ENCODE measurements at places on chromosomes 3 and 15. TPM values are rescaled to one million over a fixed set of nuclear protein-coding genes. Genes with fewer than 3 reads are reported as not detected.

GRCh38 chr15:38389924-38390542 lies 63.9 kb upstream of the FAM98B start:
- DNase-seq, result peak; percentile 47

DNA sequence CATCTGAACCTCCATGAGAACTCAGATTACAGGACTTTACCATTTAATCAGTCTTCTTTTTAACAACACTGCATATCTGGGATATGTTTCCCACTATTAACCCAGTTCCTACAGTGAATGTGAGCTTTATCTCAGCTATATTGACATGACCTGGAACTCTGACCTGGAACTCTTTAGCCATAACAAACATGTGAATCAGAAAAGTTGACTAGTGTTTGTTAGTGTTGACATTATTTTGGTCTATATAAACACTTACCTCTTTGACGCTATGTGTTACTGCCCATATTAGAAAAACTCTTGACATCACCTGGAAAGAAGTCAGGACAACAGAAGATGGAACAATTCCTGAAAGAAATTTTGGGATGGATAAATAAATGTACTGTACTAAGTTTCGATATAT lies 56.7 kb downstream of the HACD2 start:
- no peak for DNase-seq

- DNase-seq, result no peak
Observed at GRCh38 chr3:59800481-59800880, 750.7 kb upstream of the CFAP20DC start.

P4HTM gene
- 34.4 TPM for total RNA-seq

WHAMM gene
- total RNA-seq, result 4.8 TPM

GRCh38 chr3:107599772-107600145 lies 77.0 kb downstream of the BBX start:
- DNase-seq, result no peak
